ENCODE measurements at places on chromosomes 1 and 21.

DNA sequence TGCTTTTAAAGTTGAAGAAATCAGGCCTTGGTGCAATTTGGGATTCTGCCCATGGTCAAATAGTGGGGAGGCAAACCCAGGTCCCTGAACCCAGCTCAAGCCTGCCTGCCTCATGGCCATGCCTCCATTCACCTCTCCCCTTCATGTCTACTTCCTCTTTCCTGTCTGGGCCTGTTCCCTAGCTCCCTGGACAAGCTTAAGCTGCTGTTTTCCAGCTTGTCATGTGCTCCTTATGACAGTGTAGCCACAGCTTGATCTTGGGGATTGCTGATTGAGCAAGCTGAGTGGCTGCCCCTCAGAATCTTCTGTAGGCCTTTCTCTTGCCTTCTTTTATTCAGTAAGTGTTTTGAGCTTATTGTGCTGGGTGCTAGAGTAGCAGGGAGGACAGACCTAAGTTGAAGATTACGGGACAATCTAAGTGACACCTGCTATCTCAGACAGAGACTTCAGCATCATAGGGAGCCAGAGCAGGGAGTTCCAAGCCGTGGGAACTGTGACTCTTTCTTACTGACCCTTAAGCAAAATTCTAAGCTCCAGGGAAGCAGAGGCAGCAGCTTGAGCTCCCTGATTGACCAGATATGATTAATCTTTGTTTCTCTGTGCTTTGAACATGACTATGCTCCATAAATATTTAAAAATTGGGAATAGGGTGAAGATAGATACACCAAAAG lies 520 bp upstream of the MR1 start:
- no peak for DNase-seq

- no peak for DNase-seq
Observed at GRCh38 chr1:53560581-53561502, 101.6 kb downstream of the DMRTB1 start.

- DNase-seq, result no peak
Observed at GRCh38 chr21:36149788-36150711, 6.6 kb upstream of the DOP1B start.

GRCh38 chr1:75083848-75084514 lies 50.2 kb upstream of the LHX8 start:
- DNase-seq, result no peak

DNA sequence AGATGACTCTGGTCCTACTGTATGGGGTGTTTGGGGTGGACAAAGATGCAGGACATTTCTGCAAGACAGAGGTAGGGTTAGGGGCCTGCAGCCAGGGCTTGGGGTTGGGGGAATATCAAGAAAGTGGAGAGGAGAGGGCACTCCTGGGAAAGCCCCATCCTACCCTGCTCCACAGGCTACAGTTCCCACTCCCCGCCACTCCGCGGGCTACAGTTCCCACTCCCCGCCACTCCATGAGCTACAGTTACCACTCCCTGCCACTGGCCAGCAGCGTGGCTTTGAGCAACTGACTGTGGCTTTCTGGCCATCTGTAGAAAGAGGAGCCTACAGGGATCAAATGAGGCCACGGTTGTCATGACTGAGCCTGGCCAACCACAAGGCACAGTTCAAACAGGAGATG lies 93.8 kb upstream of the GRIK3 start:
- no peak for DNase-seq

- peak; percentile 45 for DNase-seq
Observed at GRCh38 chr1:224203243-224204016, 20.4 kb downstream of the DEGS1 start.

DNA sequence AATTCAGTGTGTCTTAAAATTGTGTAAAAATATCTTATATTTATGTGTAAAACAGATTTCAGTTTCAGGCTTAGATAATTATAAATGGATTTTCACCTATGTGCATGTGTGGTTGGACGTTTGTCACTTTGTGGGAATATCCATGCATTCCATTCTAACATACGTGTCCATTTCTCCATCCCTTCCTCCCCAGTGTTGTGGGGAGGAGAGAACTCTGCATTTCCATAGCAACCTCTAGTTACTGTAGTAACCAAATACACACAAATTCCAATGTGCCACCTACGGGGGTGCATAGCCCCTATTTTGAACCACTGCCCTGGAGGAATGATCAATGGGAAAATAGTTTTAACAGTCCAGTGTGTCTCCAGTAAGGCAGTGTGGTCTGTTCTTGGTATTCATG lies 79.0 kb downstream of the RASAL2 start:
- DNase-seq, result no peak

GRCh38 chr1:111141245-111142220 lies 1.5 kb downstream of the CEPT1 start:
- DNase-seq, result no peak
